Smooth muscle cell of trachea (primary cell): ENCODE measurements at places on chromosomes 3 and 15. TPM values are rescaled to one million over a fixed set of nuclear protein-coding genes. Genes with fewer than 3 reads are reported as not detected.

Gene TRH
- total RNA-seq = not detected in 2 replicates

Gene DUSP7
- total RNA-seq = 6.1 and 11.9 TPM in 2 replicates

Gene HTR3E
- total RNA-seq = not detected in 2 replicates

Gene FOXP1
- total RNA-seq = 58.8 and 93.0 TPM in 2 replicates

Gene ASB14
- not detected in 2 replicates for total RNA-seq

Gene SLC6A1
- total RNA-seq = under 0.01 TPM in 2 replicates
